ENCODE measurements at places on chromosomes 13 and 19. TPM values are rescaled to one million over a fixed set of nuclear protein-coding genes. Genes with fewer than 3 reads are reported as not detected.

Gene ABCC4
- 17.5 TPM for polyA plus RNA-seq

Gene TNFSF9
- polyA plus RNA-seq, result 0.42 TPM

Gene ZNF497
- polyA plus RNA-seq, result 6.2 TPM

Gene CCDC8
- polyA plus RNA-seq, result 45.3 TPM

Gene MAB21L1
- polyA plus RNA-seq, result 0.07 TPM

DNA sequence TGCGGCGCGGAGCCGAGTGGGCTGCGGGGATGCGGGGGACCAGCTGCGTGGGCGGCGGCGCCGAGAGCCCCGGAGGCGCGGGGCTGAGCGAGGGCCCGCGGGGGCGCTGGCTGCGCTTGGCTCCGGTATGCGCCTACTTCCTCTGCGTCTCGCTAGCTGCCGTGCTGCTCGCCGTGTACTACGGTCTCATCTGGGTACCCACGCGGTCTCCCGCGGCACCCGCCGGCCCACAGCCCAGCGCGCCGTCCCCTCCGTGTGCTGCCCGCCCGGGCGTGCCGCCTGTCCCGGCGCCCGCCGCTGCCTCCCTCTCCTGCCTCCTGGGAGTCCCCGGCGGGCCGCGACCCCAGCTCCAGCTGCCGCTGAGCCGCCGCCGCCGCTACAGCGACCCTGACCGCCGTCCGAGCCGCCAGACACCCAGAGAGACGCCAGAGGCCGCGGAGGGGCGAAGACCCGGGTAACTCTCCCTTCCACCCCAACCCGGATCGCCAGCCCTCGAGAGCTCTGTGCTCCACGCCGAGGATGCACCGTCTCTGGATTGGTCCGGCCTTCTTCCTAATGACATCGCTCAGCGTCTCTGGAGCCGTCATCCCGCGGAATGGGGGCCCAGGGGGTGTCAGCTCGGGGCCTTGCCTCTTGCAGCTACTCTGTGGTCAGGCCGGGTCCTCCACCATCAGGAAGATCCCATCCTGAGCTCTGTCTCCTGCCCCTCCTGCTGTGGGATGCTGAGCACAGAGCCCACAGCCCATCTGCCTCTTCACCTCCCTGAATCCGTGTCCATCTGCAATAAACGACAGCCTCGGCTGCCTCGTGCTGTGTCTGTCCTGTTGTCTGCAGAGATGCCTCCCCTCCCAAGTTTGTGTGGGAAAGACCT lies 441 bp downstream of the INAFM1 start:
- no peak for DNase-seq

DNA sequence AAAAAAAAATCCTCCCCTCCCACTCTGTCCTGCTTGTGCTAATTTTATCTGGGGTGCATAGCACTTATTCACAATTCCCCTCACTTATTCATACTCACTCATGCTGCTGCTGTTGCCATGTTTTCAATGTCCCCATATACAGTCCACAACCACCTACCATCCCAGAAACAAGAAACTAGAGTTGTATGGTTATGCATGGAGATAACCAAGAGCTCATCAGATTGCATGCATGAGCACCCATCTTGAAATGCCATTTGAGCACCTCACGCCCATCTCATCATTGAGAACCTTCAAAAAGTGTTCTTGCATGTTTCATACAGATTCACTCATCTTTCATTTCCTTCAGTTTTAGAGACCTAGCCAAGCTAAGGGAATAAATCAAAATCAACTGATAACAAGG lies 15.1 kb upstream of the N4BP2L2 start:
- no peak for DNase-seq

DNA sequence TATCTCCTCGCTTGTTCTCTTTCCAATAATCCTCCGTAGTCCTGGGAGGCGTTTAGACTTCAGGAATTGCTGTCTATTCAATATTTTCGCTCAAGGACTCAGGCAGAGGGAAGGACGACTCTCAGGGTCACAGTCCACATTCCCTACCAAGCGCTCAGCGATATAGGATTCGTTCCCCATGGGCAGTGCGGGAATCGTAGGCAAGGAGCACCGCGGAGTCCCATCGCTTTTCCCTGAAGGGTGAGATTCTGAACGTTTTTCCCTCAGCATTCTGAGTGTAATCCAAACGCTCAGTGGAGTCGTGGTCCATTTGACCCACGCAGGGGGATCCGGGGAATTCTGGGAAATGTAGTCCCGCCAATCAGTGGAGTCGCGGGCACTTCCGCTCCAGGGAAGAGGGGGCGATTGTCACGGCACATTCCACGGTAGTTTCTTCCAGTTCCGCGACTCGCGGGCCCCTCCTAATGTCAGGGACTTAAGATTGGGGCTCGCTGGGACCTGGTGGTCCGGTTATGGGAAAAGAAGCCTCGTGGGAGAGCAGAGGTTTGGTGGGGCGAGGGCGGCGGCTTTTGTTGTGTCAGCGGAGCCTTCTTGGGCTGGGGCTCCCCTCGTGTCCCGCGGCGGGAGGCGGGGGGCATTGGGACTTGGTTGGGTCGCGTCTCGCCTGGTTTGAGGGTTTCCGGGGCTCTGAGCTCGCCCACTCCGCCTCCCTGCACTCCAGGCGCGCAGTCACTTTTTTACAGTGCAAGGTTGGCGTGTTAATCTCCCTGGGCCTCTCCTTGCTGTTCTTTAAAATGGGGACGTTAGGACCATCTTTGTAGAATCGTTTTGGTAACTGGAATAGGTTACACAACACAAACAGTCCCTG lies at the start of gene ZNF234:
Gene ZNF234, plus strand, starts transcription at position 364 of the 868 bp plus-strand sequence. CDS start 3,079 bp downstream, outside the sequence.
- DNase-seq, result peak; percentile 80

DNA sequence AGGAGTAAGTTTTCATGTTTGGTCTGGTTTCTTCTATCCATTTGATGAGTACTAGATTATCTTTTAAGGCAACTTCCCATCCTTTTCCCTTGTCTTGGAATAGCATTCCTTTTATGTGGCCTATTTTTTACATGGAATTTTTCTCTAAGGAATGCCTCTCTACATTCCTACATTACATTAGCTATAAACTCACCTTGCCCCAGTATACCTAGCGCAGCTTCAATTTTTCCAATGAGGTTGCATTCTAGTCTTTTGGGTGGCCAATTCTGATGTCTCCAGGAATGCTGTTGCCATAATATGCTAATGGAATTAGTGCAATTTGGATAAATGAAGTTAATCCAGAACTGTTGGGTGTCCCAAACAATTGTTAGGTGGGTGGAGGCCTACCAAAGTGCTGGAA lies 33.8 kb downstream of the KBTBD6 start:
- no peak for DNase-seq

- no peak for DNase-seq
Observed at GRCh38 chr13:35600137-35600536, 123.6 kb upstream of the MAB21L1 start.

- no peak for DNase-seq
Observed at GRCh38 chr13:39345982-39346381, 257.0 kb downstream of the LHFPL6 start.

DNA sequence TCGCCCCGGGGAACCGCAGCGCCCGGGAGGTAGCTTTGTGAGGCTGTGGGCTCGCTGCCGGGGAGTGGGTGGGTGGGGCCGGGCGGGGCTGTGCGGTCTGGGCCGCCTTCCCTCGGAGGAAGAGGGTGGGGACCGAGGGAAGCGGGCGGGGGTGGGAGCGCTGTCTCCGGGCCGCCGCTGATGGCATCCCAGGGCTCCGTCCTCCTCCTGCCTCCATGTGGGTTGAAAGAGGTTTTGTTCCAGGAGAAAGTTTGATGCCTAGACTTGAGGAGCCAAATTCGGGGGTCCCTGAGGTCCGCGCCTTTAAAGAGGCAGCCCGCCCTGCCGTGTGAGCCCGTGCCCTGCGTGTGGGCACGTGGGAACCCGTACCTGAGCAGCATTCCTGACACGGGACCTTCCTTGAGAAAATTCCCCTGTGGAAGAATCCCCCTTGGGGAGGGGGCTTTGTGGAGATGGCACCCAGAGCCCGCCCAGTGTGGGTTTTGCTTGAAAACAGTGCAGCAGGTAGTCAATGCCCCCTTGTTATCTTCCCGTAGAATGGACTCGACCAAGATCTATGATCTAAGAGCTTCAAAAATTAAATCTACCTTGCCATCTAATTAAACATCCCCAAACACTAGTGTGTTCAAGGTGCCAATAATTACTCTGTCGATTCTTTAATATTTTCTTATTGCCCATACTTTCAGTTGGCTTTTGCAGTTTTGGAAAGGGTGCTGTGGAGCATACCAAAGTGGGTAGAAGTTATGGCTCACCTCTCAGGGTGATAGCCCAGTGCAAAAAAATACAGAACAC lies 107.8 kb downstream of the RXFP2 start:
- no peak for DNase-seq
